ENCODE measurements at places on chromosomes 2 and 18.
A peak's percentile ranks its signal among the peaks of the same experiment; 100 is the strongest.

DNA sequence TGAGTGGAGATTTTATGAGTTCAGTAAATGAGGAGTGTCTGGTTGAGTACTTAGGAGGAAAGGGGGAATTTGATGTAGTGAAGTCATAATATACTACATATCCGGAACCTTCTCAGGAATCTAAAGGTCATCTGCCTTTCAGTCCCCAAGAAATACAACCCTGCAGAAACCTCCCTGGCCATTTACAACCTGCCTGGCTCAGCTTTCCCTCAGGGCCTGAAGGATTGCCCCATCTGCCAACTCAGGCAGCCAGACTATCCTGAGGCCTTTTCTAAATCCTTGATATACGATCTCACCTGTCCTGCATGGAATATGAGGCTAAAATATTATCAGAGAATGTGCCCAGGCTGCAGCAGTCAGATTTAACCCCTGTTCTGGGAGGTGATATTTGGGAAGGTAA lies 165.4 kb upstream of the SPOPL start:
- no peak for DNase-seq

DNA sequence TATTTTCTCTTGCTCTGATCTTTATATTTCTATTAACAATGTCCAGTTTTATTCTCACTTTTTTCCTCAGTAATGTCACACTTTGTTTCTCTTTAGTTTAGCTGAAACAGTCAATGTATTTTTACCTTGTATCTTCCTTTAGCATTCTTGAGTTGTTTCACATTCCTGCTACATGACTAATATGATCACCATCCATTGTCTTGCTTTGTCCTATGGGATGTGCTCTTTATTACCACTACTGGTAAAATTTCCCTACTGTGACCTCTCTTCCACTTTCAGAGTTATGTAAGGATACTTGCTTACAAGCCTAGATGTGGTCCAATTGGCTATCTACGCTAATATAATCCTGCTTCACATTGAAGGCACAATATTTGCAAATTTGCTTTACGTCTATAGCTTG lies 457.9 kb downstream of the PIK3C3 start:
- DNase-seq: no peak

DNA sequence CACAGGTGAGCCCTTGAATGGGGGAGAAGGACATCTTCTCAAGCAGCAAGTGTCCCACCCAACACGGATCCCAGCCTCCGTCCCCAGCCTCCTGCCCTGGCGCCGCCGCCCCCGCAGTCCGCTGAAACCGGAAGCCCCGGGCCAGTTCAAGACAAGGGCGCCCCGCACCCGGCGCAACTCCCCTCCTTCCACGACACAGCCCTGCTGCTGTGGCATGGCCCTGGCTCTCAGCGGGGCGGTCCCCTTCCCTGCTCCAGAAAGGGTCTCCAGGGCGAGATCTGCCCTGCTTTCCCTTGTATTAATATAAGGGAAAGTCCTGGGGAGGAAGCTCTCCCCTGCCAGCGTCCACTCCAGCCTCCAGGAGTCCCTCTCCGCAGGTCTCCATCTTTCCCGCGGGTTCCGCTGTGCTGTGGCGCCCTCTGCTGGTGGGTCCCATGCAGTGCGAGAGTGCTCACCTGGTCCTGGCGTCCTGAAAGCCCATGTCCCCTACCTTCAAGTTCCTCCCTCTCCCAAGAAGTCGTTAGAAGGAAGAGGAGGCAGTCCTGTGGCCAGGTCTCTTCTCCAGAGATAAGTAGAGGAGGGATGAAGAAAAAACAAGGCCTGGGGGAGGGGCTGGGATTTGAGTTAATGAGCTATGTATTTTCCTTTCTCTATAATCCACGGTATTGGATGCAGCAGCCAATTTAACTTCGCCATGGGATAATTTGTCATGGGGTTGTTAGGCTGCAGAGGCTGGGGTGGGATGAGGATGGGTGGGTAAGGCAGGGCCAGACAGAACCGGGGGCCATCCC lies 176.0 kb downstream of the SMAD2 start:
- peak; percentile 24 for DNase-seq

GRCh38 chr2:142603759-142604158 lies 273.7 kb upstream of the KYNU start:
- DNase-seq: no peak

DNA sequence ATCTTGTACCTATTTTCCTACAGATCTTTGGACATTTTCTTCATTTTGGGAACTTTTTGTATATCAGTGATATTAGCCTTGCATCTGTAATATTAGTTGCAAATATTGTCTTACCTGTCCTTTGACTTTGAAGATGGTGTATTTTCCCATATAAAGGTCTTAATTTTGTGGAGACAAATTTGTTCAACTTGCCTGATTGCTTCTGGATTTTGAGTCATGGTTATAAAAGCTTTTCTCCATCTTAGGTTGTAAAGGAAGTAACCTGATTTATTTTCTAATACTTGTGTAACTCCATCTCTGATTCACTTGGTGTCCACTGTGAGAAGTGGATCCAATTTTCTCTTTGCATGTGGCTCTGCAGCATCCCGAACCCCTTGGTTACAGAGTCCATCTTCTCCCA lies 97.7 kb upstream of the OTOS start:
- DNase-seq: no peak

DNA sequence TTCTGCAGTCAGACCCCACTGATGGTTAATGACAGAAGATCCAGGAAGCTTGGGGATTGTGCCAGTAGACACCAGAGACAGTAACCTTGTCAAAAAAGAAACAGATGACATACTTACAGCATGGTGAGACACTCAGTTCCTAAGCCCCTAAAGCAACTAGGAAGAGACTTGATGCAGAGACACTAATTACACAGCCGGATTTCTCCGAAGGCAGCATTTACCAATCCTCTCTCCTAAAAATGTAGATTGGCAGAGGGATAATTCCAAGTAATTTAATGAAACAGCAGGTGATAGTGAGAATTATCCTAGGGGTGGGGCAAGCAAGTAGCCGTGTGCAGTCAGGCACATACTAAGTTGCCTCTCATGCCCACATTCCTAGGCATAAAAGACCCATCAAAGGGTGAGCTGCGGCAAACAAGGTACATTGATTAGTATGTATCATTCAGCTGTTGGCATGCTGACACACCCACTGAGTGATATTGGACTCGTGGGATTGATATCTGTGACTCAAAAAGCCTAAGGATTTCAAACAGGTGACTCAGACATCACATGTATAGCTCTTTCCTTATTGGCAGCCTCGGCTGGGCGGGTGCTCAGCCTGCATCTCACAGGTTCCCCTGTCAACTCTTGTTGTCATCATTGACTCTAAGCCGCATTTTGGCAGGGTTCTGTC lies 296.7 kb upstream of the ATP5MC3 start:
- no peak for DNase-seq

DNA sequence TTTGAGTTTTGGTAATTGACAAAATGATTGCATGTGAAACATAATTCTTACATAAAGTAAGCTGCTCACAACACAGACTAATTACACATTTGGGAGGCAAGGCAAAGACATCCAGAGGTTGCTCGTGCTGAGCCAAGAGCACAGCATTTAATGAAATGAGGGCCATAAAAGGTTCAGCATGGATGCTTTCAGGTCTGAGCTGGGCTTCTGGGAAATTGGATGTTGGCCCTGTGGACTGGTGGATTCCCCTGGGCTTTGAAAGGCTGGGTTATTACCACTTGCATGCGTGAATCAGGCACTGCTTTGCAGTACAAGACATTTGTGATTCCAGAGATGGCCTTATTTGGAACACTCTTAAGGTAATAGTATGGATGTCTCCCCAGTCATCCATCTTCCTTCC lies 533.5 kb upstream of the NRP2 start:
- no peak for DNase-seq

GRCh38 chr2:25960920-25961319 lies 21.4 kb downstream of the KIF3C start:
- no peak for DNase-seq

DNA sequence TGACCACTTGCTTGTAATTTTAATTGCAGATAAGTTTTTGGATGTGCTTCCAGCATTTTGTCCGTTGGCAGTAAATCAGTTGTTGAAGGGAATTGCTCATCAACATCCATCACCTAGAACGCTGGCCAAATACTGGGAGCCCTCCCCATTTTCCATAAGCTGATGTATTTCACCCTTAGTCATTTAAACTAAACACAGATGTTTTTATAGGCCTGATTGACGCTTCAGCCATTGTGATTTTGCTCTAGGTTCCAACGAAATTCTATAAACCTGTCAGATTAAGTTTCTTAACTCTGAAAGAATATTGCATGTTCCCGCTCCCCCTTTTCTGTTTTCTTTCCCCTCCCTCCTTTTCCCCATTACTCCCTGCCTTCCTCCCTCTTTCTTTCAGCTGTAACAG lies 1.0 kb upstream of the RPRM start:
- DNase-seq: no peak

DNA sequence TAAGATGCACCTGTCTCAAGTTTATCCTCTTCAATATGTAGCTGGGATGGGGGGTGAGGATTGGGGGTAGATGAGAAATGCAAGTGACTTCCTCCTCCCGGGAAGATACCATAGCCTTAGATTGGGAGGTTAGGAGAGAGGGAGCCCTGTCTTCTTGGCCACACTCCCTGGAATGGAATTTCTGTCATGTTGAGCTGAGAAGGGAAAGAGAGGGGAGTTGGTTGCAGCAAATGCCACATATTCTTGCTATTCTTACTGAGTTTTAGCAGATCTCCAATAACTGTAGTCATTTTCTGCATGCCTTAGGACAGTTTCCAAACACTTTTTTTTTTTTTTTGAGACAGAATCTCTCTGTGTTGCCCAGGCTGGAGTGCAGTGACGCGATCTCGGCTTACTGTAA lies 35.9 kb downstream of the TAF4B start:
- no peak for DNase-seq

DNA sequence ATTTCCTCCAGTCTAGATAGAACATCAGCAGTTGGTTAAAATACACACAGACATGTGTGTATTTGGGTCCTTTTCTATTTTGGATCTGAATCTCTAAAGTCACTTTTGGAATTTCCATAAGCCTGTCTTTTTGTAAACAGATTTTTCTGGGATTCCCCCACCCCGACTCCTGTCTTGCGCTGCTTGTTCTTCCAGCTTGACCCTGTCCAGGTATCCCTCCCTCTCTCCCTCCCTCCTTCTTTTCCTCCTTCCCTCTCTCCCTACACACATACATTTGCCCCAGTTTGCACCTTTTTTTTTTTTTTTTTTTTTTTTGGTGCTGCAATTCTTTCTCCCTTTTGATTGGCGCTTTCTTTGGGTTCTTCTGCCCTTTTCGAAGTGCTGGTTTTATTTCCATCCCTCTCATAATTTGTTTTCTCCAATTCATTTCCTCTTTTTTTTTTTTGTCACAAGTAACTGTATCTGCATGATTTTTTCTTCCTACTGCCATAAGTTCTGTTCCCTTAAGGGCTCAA lies 114.8 kb upstream of the SERTAD2 start:
- no peak for DNase-seq

DNA sequence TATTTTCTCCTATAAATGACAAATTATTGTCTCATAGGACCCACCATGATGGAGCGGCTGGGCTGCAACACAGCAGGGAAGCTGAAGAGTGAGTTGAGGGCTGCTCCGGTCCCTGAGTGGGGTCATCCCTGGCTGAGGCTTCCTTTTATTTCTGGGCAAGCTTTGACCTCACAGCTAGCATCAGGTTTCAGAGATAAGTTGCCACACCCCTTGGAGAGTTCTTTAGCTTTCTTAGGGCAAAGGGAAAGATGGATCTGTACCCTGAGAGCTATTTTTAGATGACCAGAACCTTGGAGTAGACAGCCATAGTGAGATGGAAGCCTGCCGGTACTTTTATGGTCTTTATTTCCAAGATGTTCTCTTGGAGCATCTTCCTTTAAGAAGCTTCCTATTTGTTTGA lies 11.5 kb downstream of the MYL1 start:
- DNase-seq: no peak

DNA sequence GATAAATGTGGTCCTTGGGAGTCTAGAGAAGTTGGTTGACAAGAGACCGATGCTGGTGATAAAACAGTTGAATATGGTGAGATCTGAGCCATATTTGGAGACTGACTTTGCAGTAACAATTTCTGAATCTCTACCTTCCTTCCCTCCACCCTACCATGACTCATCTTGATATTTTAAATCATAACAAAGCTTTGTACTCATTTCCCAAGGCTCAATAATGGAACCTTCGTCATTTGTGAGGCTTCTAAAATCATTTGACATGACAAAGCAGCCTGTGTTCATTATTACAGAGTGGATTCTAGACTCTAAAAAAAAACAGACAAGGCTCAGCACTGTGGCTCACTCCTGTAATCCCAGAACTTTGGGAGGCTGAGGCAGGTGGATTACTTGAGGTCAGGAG lies 38.5 kb upstream of the PDCL3 start:
- no peak for DNase-seq

GRCh38 chr2:232795920-232796319 lies 19.6 kb upstream of the KCNJ13 start:
- no peak for DNase-seq

- no peak for DNase-seq
Observed at GRCh38 chr2:204491528-204491927, 53.7 kb upstream of the PARD3B start.

DNA sequence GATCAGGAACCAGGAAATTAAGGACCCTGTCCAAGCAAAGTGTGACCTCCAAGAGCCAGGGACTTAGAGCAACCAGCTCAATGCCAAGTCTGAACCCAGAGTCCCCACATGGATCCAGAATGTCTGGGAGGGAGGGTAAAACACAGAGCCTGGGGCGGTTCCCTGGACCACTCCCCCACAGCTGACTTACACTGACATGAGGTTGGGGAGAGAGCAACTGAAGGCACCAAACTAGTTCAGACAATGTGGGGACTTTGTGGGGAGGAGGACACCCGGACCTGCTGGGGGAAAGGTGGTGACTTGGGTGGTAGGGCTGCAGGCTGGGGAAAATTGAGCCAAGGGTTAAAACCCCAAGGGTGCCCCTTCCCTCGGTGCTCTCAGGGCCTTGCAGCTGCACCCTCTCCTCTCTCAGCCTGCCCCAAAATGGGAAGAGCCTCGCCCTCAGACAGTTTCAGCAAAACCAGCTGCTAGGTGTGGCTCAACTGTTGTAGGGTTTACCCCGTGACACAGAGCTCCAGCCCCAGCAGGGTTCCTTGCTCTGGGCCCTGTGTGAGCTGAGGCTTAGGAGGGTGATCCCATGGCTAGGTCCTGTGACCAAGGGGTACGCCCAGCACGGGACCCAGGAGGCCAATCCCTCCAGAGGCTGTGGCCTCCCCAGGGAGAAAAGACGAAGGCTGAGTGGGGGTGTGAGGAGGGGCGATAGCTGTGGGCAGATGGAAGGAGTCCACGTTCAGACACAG lies 28.6 kb downstream of the MARCO start:
- DNase-seq: no peak

DNA sequence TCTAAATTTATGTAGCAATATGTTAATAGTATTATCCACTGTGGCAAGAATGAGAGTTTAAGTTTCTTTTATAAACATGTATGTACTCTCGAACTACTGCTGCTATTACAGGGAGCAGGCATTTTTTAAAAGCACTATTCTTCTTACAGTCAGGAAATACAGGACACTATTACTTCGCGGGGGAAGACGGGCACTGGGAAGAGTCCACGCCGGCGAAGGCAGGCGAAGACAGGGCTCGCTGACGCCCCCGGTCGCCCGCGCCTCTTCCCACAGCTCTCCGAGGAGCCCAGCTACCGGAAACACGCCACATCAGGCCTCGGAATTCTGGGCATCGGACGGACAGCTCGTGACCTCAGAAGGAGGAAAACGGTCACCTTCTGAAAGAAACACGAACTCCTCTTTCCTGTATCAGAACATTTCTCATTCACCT lies 90.2 kb downstream of the FAM161A start:
- DNase-seq: no peak
